Left ventricle myocardium inferior (tissue), 1 donor: ENCODE measurements at places on chromosomes 3 and 15. TPM values are rescaled to one million over a fixed set of nuclear protein-coding genes. Genes with fewer than 3 reads are reported as not detected.

- H3K36me3 ChIP-seq = no peaks in the 10 kb centered on the region
- no peak overlapping the region for H3K27ac ChIP-seq
- peaks cover 3% of the 10 kb centered on the region for H3K4me1 ChIP-seq
Measured at GRCh38 chr3:177731644-177732268, 534.5 kb upstream of the TBL1XR1 start.

DNA sequence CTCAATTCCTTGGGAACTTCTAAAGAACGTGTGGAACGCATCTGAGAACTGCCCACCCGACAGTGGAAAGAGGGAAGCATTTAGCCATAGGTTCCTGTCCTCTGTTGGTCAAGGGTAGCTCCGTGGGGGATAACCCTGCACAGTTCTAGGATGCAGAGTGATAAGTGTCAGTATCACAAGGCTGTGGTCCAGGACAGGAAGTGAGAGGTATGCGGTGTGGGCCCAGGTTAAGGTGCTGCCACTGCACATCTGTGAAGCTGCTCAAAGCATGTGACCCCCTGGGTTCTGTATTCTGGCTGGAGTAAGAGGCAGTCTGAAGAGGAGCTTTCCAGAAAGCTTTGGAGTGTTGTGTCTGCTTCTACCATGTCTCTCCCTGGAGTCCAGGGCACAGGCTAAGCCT is 51.7 kb upstream of the HES1 start:
- H3K4me1 ChIP-seq = peaks cover 23% of the 10 kb centered on the region
- H3K27ac ChIP-seq = no peak overlapping the region
- no peaks in the 10 kb centered on the region for H3K36me3 ChIP-seq
- DNase-seq = no peak
- H3K4me3 ChIP-seq = no peak overlapping the region

DNA sequence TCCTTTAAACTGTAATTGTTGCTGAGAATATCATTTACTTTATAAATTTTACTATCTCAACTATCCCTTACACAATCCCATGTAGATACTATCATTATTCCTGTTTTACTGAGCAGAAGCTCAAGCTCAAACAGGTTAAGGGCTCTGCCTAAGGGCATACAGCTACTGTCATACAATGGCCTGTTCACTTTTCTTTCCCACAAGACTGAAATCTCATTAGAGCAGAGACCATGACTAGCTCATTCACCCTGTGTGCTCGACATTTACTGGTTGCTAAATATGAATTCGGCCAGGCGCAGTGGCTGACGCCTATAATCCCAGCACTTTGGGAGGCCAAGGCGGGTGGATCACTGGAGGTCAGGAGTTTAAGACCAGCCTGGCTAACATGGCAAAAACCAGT is 1.6 kb upstream of the MESP2 start:
- H3K27me3 ChIP-seq = no peaks in the 10 kb centered on the region
- H3K4me1 ChIP-seq = peaks cover 15% of the 10 kb centered on the region
- no peak overlapping the region for H3K4me3 ChIP-seq
- DNase-seq = no peak
- H3K36me3 ChIP-seq = no peaks in the 10 kb centered on the region
- H3K27ac ChIP-seq = no peak overlapping the region

JAGN1 gene
- 17.5 TPM for total RNA-seq

CAMK1 gene
- 12.3 TPM for total RNA-seq

GRCh38 chr3:56302417-56302816 is 165.8 kb downstream of the ERC2 start:
- H3K36me3 ChIP-seq = no peaks in the 10 kb centered on the region
- no peak overlapping the region for H3K27ac ChIP-seq
- no peaks in the 10 kb centered on the region for H3K4me1 ChIP-seq

GRCh38 chr15:81060470-81060869 is 59.7 kb downstream of the TLNRD1 start:
- H3K27me3 ChIP-seq = no peaks in the 10 kb centered on the region
- H3K4me3 ChIP-seq = no peak overlapping the region
- H3K4me1 ChIP-seq = no peaks in the 10 kb centered on the region
- DNase-seq = no peak
- H3K27ac ChIP-seq = no peak overlapping the region
- H3K36me3 ChIP-seq = no peaks in the 10 kb centered on the region

DNA sequence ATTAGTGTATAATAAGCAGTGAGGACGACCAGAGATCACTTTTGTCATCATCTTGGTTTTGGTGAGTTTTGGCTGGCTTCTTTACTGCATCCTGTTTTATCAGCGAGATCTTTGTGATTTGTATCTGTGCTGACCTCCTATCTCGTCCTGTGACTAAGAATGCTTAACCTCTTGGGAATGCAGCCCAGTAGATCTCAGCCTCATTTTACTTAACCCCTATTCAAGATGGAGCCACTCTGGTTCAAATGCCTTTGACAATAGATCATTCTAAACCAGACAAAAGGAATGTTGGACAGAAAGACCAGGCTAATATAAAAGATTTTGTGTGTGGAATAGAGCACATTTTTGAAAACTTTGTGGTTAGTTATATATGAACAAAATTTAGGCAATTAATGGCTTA is 618.5 kb upstream of the BCHE start:
- no peaks in the 10 kb centered on the region for H3K27me3 ChIP-seq
- H3K4me1 ChIP-seq = no peaks in the 10 kb centered on the region
- no peaks in the 10 kb centered on the region for H3K36me3 ChIP-seq
- H3K27ac ChIP-seq = no peak overlapping the region

DNA sequence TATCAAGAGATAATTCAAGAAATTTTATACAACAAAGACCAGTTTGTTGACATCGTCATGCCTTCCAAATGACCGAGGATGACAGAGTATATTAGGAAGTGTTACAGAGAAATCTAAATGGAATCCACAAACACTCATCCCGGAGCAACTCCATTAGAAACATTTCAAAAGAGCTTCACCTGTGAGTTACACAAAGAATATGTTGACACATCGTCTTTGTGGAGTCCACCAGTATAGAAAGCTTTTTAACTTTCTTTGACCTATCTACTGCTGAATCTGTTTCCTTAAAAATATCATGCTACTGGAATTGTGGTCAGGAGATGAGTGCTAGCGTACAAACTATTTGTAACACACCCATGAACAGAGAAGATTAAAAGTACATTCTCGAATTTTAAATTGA is 130.4 kb downstream of the SUCLG2 start:
- no peak overlapping the region for H3K4me3 ChIP-seq
- no peak overlapping the region for H3K27ac ChIP-seq
- no peaks in the 10 kb centered on the region for H3K4me1 ChIP-seq
- peaks cover 57% of the 10 kb centered on the region for H3K36me3 ChIP-seq
- H3K27me3 ChIP-seq = no peaks in the 10 kb centered on the region

DNA sequence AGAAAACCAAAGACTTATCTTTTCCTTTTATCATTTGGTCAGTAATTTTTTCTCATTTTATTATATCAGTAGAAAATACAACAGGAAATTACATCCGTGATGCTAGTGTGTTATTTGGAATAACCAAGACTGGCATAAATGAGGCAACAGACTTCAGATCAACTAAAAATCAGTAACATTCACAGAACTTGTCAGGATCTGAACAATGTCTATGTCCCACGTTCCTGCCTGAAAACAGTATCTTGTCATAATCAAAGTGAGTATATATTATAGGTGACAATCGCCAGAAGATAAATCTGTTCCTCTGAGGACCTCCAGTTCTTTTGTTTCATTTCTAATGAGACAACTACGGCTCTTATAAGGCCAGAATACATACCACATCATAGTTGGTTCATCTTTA is 41.8 kb downstream of the MYH15 start:
- H3K36me3 ChIP-seq = no peaks in the 10 kb centered on the region
- no peak for DNase-seq

GRCh38 chr3:110767838-110768237 is 303.8 kb upstream of the NECTIN3 start:
- no peak overlapping the region for H3K4me3 ChIP-seq
- DNase-seq = no peak
- no peaks in the 10 kb centered on the region for H3K27me3 ChIP-seq
- H3K4me1 ChIP-seq = no peaks in the 10 kb centered on the region

DNA sequence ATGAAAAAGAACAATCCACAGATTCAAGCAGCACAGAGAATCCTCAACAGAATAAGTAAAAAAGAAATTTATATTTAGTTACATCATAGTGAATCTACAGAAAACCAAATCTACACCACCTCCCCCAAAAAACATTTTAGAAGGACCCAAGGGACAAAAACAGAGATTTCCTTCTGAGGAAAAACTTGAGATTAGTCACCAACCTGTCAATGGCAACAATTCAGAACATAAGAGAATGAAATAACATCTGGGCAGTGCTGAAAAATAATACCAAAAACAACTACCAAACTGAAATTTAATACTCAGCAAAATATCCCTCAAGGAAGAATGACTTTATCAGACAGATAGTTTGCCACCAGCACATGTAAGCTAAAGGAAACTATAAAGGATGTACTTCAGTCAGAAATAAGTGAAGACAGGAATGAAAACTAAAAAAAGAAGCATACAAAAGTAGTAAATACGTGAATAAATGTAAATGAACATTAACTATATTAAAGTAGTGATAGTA is 260.7 kb downstream of the ULK4 start:
- no peak for DNase-seq
- no peaks in the 10 kb centered on the region for H3K4me1 ChIP-seq
- H3K27ac ChIP-seq = no peak overlapping the region
- H3K4me3 ChIP-seq = no peak overlapping the region
- no peaks in the 10 kb centered on the region for H3K36me3 ChIP-seq

DNA sequence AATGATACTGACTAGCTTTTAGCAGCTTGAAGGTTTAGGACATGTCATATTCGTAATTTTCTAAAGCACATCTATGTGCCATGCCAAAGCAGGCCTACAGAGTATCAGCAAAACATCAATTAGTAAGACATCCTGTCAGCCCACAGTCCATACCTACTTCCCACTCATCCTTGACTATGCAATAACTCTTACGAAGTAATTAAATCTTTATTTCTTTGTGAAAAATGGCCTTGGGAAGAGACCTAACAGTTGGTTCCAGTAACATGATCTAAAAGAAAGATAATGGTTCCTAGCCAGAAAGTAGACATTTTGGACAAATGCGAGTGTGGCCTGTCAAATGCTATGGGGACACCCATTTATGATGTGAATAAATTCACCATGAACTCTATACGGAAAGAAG is 172.6 kb upstream of the TNIK start:
- H3K27ac ChIP-seq = no peak overlapping the region
- H3K4me3 ChIP-seq = no peak overlapping the region
- peaks cover 27% of the 10 kb centered on the region for H3K36me3 ChIP-seq
- no peaks in the 10 kb centered on the region for H3K27me3 ChIP-seq

GRCh38 chr3:191210032-191210431 is 11.0 kb downstream of the OSTN start:
- no peaks in the 10 kb centered on the region for H3K27me3 ChIP-seq
- no peak overlapping the region for H3K27ac ChIP-seq
- no peaks in the 10 kb centered on the region for H3K36me3 ChIP-seq
- no peak overlapping the region for H3K4me3 ChIP-seq
- DNase-seq = no peak

- H3K4me1 ChIP-seq = no peaks in the 10 kb centered on the region
- no peak overlapping the region for H3K4me3 ChIP-seq
- no peak overlapping the region for H3K27ac ChIP-seq
- H3K27me3 ChIP-seq = no peaks in the 10 kb centered on the region
Measured at GRCh38 chr3:37229740-37230139, 55.4 kb upstream of the LRRFIP2 start.

DNA sequence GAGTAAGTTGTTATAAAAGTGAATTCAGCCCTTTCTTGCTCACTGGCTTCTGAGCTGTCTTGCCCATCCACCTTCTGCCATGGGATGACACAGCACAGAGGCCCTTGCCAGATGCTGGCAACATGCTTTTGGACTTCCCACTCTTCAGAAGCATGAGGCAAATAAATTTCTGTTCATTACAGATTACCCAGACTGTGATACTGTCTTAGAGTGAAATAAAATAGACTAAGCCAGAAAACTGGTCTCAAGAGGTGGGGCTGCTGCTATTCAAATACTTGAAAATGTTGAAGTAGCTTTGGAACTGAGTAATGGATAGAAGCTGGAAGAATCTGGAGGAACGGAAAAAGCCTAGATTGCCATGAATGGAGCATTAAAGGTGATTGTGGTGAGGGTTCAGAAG is 170.4 kb downstream of the ZMAT3 start:
- H3K4me1 ChIP-seq = no peaks in the 10 kb centered on the region
- no peaks in the 10 kb centered on the region for H3K27me3 ChIP-seq
- H3K36me3 ChIP-seq = no peaks in the 10 kb centered on the region
- H3K4me3 ChIP-seq = no peak overlapping the region
